ENCODE measurements at places on chromosomes 2 and 18.

DNA sequence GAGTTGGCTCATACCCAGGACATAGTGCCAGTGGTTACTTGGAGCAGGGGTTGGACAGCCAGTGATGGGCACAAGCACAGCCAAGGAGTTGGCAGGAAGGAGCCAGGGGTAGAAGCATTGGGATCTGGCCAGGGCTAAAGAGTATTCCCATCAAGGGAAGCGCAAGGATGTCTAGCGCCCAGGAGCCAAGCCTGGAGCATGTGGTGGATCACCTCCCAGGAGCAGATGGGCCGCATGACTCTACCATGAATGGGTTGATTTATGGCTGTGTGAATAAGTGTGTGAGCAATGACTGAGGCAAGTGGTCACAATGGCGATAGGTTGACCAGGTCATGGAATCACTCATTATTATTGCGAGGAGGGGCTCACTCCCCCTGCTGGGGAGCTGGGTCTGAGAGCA, 111.1 kb downstream of the FHOD3 start:
- no peak for DNase-seq

GRCh38 chr18:40980171-40980570, 974.9 kb upstream of the PIK3C3 start:
- DNase-seq: no peak

GRCh38 chr2:216538538-216538937, 39.9 kb downstream of the RPL37A start:
- no peak for DNase-seq

DNA sequence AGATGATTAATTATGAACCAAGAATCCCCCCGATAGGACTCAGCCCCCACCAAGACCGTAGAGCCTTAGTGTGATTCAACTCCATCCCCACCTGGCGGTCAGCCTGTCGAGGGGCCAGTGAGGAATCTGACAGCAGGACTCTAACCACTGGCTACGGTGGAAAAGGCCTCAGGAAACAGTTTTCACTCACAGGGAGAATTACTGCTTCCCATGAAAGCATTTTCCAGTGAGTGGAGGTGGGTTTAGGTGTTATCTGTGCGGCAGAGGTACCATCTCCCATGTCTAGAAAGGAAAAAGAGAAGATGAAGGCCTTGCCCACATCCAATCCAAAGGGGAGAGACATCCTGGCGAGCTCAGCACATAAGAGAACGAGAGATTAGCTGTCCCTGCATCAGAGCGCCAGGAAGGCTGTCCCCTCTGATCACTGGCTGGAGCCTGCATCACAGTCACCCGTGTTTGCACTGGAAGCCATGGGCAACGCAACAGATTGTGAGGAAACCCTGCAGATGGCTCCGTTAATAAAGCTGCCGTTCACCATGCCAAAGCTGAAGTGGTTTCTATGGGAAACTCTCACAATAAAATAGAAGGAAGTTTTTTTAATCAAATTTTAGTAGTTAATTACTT, 22.3 kb downstream of the COX7A2L start:
- DNase-seq: no peak

GRCh38 chr2:202763916-202764315, 107.7 kb downstream of the ICA1L start:
- no peak for DNase-seq

DNA sequence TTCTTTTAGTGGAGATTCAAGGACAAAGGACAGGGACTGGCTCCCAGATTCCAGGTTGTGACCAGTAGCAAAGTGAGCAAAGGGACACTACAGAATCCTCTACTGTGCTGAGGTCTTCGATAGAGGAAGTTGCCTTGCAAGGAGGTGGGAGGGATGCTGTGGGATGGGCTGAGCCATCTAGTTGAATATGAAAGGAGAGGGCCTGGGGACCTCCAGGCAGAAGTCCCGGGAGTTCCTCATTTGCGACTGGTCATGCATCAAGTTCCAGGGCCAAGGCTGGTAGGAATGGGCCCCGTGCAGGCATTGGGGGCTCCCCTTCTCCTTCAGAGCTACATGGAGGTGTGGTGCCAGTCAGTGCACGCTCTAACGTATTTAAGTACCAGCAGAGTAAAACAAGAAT, 12.6 kb upstream of the PROM2 start:
- no peak for DNase-seq

DNA sequence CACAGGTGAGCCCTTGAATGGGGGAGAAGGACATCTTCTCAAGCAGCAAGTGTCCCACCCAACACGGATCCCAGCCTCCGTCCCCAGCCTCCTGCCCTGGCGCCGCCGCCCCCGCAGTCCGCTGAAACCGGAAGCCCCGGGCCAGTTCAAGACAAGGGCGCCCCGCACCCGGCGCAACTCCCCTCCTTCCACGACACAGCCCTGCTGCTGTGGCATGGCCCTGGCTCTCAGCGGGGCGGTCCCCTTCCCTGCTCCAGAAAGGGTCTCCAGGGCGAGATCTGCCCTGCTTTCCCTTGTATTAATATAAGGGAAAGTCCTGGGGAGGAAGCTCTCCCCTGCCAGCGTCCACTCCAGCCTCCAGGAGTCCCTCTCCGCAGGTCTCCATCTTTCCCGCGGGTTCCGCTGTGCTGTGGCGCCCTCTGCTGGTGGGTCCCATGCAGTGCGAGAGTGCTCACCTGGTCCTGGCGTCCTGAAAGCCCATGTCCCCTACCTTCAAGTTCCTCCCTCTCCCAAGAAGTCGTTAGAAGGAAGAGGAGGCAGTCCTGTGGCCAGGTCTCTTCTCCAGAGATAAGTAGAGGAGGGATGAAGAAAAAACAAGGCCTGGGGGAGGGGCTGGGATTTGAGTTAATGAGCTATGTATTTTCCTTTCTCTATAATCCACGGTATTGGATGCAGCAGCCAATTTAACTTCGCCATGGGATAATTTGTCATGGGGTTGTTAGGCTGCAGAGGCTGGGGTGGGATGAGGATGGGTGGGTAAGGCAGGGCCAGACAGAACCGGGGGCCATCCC, 176.0 kb downstream of the SMAD2 start:
- peak; percentile 26 for DNase-seq

DNA sequence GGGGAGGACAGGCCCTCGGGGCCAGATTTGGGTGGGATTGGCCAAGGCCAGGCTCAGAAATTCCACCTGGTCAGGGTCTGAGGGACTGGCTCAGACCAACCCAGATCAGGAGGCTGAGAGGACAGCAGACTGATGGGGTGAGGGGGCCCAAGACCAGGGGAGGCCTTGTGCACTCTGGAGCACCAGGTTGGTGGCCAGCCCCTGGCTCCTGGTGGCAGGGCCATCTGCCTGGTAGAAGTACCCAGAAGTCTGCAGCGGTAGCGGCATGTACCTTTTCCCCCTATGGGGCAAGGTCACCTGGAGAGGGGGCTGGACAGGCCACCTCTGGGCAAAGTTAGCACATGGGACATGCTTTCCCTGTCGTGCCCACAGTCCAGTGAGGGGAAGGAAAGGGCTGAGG, 21.2 kb upstream of the ODC1 start:
- DNase-seq: no peak

DNA sequence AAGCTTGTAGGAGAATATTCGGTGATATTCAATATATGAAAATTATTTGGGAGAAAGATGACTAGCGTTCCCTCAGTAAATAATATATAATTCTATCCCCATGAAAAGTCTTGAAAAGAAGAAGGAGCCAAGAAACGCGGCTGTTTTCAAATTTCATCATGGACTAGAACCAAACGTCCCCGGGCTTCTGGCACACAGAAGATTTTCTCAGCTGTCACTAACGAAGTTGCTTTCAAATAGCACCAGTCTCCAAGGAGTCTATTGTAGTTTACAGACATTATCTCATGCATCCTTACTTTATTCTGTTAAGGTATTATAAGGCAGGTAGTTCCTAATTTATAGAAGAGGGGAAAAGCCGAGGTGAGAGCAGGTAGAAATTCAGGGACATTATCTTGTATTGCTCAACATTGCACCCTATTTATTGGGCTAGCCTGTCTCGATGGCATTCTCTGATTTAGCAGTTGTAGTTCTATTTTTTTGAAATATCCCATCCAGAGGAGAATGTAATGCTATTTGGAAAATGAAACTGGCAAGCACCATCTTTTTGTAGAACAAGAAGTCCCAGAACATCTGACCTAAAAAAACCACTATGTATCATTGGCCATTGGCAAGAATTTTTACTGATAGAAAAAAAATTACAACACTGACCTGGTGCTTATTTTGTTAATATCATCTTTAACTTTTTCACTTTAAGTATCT, 198.1 kb upstream of the RASGRP3 start:
- DNase-seq: no peak

GRCh38 chr18:52341608-52342381, 1.8 kb downstream of the DCC start:
- DNase-seq: no peak

DNA sequence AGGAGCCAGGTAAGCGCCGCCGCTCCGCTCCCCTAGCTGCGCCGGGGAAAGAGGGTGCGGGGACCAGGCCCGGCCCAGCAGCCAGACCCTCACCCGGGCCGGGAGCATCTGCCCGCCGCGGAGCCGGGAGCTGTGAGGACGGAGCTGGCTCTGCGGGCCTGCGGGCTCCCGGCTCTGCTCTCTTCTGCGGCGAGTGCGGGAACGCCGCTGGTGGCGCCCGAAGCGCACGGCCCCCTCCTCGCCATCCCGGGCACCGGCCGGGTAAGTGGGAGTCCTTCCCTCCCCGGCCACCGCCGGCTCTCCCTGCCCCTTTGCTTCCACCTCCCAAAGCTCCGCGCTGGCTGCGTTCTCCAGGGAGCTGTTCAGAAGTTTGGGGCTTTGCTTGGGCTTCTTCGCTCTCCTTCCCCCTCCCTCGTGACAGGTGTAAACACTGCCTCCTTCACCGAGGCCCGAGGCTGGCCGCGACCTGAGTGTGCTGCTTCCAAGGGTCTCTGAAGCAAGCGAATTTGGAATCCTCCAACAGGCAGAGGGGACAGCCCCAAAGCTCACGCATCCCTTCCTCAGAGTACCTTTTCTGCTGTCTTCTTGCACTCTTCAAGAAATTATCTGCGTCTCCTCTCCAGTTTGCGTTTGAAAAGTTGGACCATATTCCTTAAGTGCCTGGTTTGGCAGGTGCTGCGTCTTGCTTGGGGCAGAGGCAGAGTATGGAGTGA, 632 bp downstream of the AFTPH start:
- DNase-seq: no peak

GRCh38 chr2:19723021-19723420, 178.8 kb downstream of the TTC32 start:
- DNase-seq: no peak

- DNase-seq: no peak
Observed at GRCh38 chr18:62521593-62521992, 1.2 kb upstream of the ZCCHC2 start.

GRCh38 chr2:207252979-207253645, 87.4 kb upstream of the KLF7 start:
- no peak for DNase-seq

DNA sequence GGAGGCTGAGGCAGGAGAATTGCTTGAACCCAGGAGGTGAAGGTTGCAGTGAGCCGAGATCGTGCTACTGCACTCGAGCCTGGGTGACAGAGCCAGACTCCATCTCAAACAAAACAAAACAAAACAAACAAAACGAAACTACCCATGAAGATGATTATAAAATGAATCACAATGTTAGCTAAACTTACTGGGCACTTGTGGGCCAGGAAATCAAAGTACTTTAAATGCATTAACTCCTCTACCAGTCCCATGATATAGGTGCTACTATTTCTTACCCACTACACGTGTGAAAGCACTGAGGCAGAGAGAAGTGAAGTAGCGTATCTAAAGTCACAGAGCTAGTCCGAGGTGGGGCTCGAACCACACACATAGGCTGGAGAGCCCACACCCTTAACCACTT, 53.6 kb downstream of the POLE4 start:
- DNase-seq: no peak

- DNase-seq: no peak
Observed at GRCh38 chr2:174027956-174028355, 62.8 kb upstream of the SP3 start.

DNA sequence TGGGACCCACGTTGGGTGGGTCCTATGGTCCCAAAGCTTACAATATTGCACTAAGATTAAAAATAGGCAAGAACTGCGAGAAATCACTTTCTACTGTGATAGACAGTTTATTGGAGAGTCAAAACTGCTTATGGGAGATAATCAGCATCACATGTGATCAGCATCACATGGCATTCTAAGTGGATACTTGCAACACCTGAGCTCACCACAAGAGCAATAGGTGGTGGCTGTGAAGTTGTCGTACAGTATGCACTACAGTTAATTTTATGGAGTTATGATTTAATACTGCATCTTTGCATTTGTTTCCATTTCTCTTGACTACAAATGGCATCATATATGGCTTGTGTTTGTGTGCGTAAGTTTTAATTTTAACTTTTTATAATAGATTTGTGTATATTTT, 11.6 kb downstream of the PNO1 start:
- DNase-seq: no peak

- DNase-seq: no peak
Observed at GRCh38 chr2:207744451-207744850, 25.3 kb downstream of the FZD5 start.

- DNase-seq: no peak
Observed at GRCh38 chr2:216490061-216490460, 8.6 kb upstream of the RPL37A start.

DNA sequence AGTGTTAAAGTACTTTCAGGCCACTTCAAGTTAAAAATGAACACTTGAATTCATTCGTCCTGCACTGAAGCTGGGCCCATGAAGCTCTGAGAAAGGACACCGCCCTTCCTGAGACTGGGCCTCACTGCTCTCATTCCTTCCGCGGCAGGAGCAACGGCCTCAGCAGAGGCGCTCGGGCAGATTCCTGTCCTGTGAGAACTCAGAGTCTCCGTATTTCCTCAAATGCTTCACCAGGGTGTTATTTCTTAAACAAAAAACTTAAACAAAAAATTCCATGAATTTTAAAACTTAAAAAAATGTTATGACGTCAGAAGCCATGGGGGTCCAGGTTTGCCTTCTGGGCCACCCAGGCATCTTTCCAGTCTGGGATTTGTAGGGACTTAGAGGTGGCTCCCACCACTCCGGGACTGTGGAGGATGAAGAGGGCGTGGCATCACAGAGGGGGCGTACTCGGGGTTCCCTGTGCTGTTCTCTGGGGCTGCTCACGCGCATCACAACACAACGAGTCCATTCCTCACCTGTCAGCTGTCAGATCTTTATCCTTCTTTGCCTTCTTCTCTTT, 115.9 kb upstream of the ASB18 start:
- DNase-seq: no peak

DNA sequence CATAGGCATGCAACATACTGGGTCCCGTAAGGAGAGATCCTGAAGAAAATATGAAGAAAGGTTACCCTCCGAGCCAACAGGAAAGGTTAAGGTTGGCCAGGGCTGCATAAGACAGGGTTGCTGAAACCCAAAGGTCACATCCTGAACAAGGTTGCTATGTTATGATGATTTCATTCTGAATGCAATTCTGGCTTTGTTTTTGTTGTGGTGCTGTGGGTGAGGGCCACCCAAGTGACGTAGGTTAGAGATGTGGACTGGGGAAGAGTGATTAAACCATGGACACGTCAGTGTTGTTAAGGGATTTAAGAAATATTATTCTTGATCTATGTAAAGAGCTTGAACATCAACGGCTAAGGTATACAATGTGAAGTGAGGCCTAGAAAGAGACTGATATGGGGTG, 60.0 kb downstream of the ZEB2 start:
- no peak for DNase-seq
